ENCODE measurements at places on chromosomes 3 and 15.

GRCh38 chr15:31001702-31002101 is 10.3 kb upstream of the MTMR10 start:
- no peak for DNase-seq

DNA sequence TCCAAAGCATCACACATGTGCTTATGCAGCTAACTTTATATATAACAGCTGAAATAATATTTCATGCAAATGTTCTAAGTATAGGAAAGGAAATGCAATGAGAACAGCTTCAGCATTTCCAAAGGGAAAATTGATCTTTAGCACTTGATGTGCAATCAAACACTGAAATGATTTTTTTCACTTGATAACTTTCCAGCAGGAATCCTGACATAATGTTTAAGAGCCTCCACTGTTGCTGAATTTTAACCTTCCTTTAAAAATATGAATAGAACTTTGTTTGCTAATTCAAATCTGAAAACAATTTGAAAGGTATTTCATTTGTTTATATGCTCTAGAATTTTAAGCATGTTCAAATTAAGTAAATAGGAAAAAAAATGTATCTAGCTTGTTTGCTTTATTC is 96.9 kb upstream of the STRIT1 start:
- DNase-seq, result no peak

DNA sequence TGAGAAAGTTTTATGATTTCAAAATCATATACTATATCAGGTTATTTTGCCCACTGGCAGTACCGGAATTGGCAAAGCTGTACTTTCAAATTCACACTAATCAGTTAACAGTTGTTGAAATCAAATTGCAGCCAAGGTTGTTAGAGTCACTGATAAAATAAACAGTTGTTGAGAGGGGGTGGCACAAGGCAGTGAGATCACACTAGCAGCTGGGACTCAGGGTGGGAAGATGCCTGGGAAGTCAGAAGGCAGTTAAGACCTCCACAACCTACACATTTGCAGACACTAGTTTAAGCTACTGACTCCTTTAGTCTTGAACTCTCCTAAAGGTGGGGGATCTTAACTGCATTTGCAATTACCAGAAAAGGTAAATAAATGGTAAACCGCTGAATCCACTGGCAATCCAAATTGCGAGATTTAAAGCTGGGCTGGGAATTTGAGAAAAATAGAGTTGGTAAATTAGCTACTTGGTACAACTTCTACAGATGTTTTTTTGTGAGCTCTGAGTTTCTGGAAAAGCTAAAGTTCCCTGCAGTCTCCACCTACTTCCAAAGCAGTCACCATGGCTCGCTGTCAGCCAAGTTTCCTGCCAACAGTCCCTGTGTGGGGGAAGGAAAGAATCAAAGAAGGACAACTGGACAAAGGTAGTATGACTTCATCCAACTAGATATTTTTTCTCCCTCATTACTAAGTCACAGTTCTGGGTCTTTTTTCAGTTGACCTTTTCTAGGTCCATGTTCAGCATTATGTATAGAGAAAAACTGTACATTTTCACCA is 105.7 kb downstream of the ZNF385D start:
- no peak for DNase-seq

DNA sequence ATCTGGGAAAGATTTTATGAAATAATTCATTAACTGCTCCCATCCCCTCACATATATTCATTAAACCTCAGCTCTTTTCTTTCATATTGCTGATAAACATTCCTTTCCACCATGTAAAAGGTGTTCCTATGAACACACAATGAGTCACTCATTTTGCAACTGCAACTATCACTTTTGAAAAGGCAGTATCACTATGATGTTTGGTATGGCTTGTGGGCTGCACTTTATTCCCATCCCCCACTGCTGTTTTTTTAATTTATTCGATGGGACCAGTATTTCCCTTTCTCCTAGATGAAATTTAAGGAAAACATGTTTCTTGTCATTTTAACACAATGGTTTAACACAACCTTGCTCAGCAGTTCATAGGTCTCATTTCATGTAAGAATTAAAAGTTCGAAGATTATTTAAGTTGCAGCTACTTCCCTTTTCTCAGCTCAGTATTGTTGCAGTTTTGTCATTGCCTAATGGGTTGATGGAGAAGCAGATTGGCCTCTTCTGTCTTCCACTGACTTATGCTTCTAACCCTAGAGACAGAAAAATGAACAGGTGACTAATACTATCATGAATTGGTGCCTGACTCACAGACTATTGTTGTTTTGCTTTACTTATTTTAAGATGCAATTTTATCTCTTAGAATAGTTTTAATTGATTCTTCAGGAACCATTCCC is 280.3 kb downstream of the ZPLD1 start:
- no peak for DNase-seq

- DNase-seq, result no peak
Measured at GRCh38 chr3:126440709-126440995, 35.0 kb downstream of the ZXDC start.

GRCh38 chr3:57951066-57951882 is 56.9 kb upstream of the FLNB start:
- DNase-seq, result no peak

GRCh38 chr15:63051156-63052066 is 8.9 kb downstream of the TPM1 start:
- DNase-seq, result no peak

- no peak for DNase-seq
Measured at GRCh38 chr15:71596672-71597071, 213.7 kb upstream of the NR2E3 start.

DNA sequence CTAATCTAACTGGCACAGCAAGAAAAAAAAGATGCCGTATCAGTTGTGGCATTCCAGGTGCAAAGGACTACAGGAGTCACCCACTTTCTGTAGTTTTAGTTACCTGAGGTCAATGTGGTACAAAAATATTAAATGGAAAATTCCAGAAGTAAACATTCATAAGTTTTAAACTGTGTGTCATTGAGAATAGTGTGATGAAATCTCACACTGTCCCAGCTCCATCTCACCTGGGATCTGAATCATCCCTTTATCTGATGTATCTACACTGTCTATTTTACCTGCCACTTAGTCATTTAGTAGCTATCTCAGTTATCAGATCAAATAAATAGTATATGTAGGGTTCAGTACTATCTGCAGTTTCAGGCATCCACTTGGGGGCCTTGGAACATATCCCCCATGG is 26.7 kb downstream of the GBE1 start:
- no peak for DNase-seq

DNA sequence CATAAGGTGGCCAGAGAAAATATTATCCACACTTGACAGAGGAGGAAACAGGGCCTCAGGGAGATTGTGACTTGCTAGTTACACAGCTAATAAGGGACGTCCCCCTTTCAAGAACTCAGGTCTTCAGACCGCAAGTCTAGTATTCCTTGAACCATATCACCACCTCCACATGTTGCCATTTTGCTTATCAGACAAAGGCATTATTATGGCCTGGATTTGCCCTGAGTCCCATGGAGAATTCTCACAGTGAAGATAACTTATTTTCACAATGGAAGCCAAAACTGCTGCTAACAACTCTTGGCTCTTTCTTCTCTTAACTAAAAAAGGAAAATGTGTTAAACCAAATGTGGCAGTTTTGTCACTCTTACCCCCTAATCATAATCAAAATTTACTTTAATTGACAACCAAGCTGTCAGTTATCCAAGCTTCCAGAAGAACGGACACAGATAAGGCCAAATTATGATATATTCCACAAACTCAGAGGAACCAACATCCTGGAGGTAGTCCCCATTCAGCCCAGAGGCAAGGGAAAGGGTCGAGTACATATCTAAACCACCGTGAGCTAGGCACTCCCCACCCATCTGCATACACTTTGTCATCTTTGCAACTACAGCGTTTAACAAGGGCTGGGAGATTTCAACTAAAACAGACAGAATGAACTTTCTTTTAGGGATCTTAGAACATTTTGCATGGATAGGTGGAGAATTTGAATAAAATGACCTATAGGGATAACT is 63.6 kb upstream of the THBS1 start:
- DNase-seq, result no peak

GRCh38 chr3:194305356-194306108 is 45.6 kb downstream of the CPN2 start:
- no peak for DNase-seq

- no peak for DNase-seq
Measured at GRCh38 chr15:67179411-67179995, 75.0 kb downstream of the AAGAB start.

DNA sequence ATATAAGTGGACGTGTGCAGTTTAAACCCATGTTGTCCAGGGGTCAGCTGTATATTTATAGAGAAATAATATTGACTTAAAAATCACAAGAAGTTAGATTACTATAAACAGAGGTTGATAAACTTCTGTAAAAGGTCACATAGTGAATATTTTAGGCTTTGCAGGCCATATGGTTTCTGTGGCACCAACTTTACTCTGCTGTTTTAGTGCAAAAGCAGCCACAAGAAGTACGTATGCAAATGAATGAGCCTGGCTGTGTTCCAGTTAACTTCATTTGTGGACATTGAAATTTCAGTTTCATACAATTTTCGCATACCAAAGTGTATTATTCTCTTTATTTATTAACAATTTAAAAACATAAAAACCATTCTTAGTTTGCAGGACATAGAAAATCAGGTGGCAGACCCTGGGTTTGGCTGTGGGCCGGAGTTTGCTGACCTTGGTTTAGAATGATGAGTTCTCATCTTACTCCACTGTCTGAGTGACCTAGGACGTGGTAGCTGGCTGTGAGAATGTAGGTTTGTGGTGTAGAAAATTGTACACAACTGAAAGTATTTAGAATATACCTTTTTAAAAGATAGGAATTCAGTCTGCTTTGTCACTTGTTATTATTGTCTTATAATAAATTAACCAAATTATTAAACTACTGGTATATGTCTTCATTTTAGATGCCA is 16.3 kb downstream of the FAN1 start:
- DNase-seq, result no peak

- DNase-seq, result no peak
Measured at GRCh38 chr15:73295630-73296286, 73.0 kb downstream of the HCN4 start.

- no peak for DNase-seq
Measured at GRCh38 chr15:90340345-90340744, 11.7 kb upstream of the ZNF774 start.

- DNase-seq, result no peak
Measured at GRCh38 chr3:150411976-150412375, 3.9 kb downstream of the TSC22D2 start.

GRCh38 chr3:188680189-188680588 is 491.6 kb upstream of the TPRG1 start:
- DNase-seq, result no peak

GRCh38 chr15:73737535-73737934 is 15.6 kb downstream of the INSYN1 start:
- no peak for DNase-seq

DNA sequence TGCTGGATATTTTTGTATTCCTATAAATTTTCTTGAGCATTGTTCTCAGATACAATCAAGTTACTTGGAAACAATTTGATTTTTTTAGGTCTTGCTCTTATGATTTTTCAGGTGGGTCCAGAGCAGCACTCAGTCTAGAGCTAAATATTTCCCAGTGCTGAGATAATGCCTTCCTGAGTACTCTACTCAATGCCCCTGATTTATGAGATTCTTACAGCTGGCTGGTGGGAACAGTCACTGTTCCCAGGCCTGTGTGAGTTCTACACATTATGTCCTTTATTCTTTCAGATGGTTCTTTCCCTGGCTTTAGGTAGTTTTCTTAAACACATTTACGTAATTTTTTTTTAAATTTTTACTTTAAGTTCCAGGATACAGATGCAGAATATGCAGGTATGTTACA is 51.0 kb upstream of the EIF5A2 start:
- no peak for DNase-seq

DNA sequence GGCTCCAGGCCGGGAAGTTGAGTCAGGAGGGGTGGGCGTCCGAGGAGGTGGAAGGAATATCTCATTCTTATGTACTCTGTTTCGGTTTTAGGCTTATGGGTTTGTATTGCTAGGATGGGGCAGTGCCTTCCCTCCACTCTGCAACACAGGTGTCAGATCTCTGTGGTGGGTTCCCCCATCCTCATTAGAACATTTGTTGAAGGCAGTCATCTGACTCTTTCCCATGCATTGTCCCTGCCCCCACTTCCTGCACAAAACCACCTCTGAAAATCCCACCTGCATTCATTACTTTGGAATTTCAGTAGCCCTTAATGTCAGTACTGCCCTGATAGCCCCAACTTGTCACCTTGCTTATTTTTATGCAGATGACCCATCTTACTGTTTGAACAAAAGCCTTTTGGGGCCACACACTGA is 29.5 kb downstream of the GYG1 start:
- DNase-seq, result peak; percentile 60

GRCh38 chr3:175335229-175335628 is 476.1 kb downstream of the NAALADL2 start:
- DNase-seq, result no peak

GRCh38 chr15:72197460-72198355 is at the start of gene GRAMD2A:
Gene GRAMD2A, minus strand, starts transcription at chr15:72197787.
- DNase-seq, result peak; percentile 31

GRCh38 chr3:195302431-195302830 is 31.5 kb upstream of the XXYLT1 start:
- no peak for DNase-seq

DNA sequence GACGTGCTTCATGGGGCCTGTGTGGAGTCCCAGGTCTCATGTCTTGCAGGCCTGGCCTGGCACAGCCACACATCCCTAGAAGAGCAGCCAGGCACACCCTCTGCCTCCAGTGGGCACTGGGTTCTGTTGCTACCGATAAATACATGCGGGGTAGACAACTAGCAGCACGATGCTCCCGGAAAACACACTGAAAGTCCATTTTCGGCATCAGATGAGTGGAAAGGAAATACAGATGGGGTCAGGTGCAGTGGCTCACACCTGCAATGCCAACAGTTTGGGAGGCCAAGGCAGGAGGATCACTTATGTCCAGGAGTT is 165.1 kb downstream of the NSMCE3 start:
- no peak for DNase-seq

GRCh38 chr15:68098465-68098864 is 44.4 kb downstream of the PIAS1 start:
- no peak for DNase-seq

DNA sequence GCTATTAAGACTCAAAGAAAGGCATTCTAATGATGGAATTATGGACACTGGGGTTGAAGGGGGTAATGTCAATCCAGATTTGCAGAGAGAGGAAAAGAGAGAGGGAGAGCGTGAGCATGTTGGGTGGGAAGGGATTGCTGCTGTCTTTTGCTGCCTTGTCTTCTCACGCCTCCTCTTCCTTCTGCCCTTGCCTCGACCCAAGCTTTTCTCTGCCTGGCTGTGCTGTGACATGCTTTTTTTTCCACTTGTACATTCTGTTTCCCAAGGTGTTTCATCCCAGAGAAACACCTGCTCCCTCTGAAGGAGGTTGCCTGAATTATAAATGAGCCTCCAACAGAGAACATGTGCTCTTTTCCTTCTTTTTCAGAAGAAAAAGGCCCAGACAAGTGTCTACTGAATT is 80.3 kb downstream of the BDH1 start:
- no peak for DNase-seq

DNA sequence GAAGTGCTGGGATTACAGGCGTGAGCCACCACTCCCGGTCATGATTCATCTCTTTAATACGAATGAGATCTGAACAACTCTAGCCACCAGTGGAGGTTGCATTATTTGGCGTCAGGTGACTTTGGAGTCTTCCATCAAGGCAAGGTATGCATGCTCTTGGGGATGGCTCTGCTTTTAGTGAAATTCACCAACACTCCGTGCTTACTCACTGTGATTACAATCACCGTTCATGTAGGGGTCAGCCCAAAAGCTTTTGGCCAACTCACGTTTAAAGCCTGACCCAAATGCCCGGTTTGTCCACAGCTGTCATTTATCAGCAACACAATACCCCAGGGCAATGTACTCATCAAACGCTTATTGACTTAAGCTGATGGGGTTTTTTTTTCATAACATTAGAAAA is 155.4 kb downstream of the PDZRN3 start:
- no peak for DNase-seq

All from activated naive CD4-positive, alpha-beta T cell treated with Interleukin-2 at 50 U/mL for 16 hours (primary cell).